ENCODE measurements at places on chromosomes 5 and 9. TPM values are rescaled to one million over a fixed set of nuclear protein-coding genes. Genes with fewer than 3 reads are reported as not detected.

Gene STKLD1
- total RNA-seq = 1.7 TPM

Gene SAXO1
- not detected for total RNA-seq

Gene LOX
- 28.4 TPM for total RNA-seq

Gene NNT
- 35.2 TPM for total RNA-seq

Gene URM1
- total RNA-seq = 36.2 TPM

Gene SLC6A3
- total RNA-seq = not detected

Gene ZNG1F
- total RNA-seq = 4.4 TPM

Gene CDKN2A
- total RNA-seq = 592 TPM

Gene TAF11L9
- not detected for total RNA-seq

Gene ARL14EPL
- 0.20 TPM for total RNA-seq

Gene SH3TC2
- 9.3 TPM for total RNA-seq

Gene SLC6A7
- total RNA-seq = not detected

Gene OSTF1
- 43.9 TPM for total RNA-seq

Gene SPATA31D4
- total RNA-seq = not detected

Gene FBXO4
- 16.8 TPM for total RNA-seq

Gene ANKRD55
- total RNA-seq = 0.49 TPM

Gene IL5
- not detected for total RNA-seq

Gene GPR150
- total RNA-seq = not detected

Gene MYMK
- not detected for total RNA-seq

Gene INSL6
- total RNA-seq = not detected

Gene TTC23L
- total RNA-seq = 0.20 TPM

Gene TXNDC8
- total RNA-seq = not detected

Gene ZNF300
- total RNA-seq = 7.7 TPM

Gene TMOD1
- 1.3 TPM for total RNA-seq

Gene ZNF462
- 14.2 TPM for total RNA-seq

Gene PCDHGA4
- total RNA-seq = 4.8 TPM

Gene AFF4
- total RNA-seq = 27.4 TPM

Gene HCN1
- total RNA-seq = not detected

Gene ARHGEF37
- total RNA-seq = 0.29 TPM

Gene LCN10
- 0.10 TPM for total RNA-seq

Gene SCAI
- 3.5 TPM for total RNA-seq

Gene SLC36A3
- not detected for total RNA-seq

Measured in RPMI7951 (cell line).